Putamen (tissue), 1 donor: ENCODE measurements at places on chromosomes 2 and 18.
A peak's percentile ranks its signal among the peaks of the same experiment; 100 is the strongest.

- no peak for DNase-seq
These were observed 151.8 kb downstream of the MBP start for GRCh38 chr18:76980663-76981395.

DNA sequence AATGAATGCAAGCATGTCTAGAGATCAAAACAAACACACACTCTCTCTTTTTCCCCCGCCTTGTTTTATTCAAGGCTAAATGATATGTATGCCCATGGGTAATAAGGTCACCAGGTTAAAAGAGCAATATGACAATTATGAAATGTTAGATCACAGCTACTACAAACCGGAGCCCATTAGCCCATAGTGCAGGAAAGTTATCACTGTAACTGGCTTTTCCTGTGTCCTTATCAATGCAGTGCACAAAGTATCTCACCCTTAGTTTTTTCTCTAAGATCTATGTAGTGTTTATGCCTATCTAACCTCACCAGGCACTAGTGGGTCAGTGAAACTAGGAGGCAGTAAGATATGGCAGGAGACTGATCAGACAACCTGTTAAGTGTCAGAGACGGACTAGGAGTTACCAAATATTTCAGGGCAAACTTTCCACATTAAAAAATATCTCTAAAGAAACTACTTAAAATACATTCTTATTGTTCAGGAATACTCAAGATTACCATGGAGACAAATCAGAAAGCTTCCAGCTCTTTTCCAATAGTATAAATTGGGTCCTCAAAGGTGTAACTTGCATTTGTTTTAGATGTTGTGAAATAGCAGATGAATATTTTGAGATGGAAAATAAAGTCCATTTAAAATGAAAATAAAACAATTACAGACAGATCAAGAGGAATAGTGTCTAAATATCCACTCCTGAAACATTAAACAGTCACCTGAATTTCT lies 282.2 kb downstream of the EXOC6B start:
- DNase-seq, result no peak

DNA sequence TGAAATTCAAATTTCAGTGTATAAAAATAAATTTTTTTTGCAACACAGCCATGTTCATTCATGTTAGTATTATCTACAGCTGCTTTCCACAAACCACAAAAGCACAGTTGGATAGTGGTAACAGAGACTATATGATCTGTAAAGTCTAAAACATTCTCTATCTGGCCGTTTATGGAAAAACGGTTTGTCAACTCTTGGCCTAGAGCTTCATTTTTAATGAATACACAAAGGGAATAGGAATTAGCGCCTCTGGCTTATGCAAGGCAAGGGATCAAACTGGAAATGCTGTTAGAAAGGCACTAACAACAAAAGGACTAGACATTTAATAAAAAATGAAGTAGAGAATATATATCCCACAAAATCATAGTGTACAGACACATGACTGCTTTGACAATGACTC lies 211.9 kb downstream of the EXOC6B start:
- DNase-seq, result peak; percentile 7

GRCh38 chr2:180990337-180990736 lies 9.9 kb downstream of the UBE2E3 start:
- DNase-seq, result no peak

GRCh38 chr18:36025025-36025424 lies 42.3 kb downstream of the RPRD1A start:
- DNase-seq, result no peak

DNA sequence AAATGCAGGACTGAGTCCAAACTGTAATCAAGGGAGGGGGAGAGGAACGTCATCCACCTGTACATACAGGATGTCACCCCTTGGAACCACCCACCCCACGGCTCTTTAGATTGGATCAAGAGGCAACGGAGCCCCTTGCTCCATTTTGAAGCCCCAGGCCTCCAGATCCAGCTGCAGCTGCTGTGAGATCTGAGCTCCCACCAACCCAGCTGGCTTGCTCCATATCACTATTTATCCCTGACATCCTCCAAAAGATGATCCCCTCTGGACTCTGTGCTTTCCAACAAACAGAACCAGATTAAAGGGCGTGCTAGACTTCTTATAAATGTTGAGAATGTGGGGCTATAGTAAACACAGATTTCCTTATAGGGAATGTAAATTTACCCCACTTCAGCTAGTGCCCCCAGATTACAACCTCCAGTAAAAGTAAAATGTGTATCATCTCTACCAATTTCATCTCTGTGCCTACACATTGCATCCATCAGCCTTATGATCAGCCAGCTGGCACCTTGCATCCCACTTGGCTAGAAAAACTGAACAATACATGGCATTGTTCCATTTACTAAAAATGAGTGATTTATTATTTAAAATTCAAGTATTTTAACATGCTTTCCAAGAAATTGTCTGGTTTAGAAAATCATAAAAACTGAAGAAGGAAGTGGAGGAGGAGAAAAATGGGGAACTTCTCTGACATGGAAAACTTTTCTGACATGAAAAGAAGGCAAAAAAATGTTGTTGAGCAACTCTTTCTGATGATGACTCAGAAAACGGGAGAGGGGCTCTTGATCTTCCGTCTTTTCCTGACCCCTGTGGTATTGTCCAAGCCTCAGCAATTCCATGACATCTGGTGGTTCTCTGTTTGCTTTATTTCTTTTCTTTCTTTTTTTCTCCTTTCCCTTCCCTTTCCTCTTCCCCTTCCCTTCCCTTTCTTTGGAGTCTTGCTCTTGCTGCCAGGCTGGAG lies 262.6 kb upstream of the THUMPD2 start:
- DNase-seq, result no peak
